Pancreas (tissue), 10 donors: ENCODE measurements at places on chromosomes 16 and 17. TPM values are rescaled to one million over a fixed set of nuclear protein-coding genes. Genes with fewer than 3 reads are reported as not detected.

DNA sequence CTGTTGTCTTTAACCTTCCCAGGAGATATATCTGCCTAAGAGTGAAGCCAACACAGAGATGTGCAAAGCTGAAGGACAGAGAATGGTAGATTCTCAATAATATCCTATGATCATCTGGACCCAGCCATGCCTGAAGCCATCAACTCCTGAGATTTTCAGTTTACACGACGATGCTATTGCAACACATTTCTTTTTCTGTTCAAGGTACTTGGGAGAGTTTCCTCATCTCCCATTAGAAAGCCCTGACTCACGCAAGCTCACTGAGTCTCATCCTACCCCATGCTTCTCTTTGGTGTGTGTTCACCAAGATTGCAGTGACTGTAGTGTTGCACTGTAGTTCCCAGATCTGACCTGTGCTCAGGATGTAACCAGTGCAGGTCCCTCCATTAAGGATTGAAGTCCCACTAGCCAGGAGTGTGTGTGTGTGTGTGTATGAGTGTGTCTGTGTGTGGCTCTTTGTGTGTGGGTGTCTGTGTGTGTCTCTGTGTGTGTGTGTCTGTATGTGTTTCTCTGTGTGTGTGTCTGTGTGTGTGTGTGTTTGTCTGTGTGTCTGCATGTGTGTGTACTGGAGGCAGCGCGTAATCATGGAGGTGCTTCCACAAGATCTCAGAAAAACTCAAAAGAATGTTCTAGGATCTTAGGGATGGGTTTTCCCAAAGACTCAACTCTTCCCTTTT lies 15.5 kb downstream of the CES1 start:
- no peak overlapping the region for H3K4me3 ChIP-seq
- no peaks in the 10 kb centered on the region for H3K36me3 ChIP-seq
- DNase-seq: no peak
- no peak overlapping the region for H3K27ac ChIP-seq

DNA sequence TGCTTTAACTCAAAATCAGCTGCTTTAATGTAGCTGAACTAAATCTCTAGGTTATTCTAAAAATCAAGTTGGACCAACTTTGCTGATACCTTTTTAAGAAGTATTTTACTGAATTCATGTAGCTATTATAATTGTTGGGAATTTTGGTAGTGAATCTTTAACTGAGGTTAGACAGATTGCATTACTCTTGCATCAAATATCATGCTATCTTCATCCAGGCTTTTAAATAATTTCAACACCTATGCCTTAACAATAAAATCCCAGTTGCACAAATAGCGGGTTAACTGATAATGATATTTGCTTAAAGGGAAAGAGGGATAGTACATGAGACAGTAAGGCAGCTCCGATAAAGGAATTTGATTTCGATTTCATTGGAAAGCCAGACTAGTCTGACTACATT lies 241.3 kb upstream of the TBX2 start:
- H3K36me3 ChIP-seq: no peaks in the 10 kb centered on the region
- no peak overlapping the region for H3K27ac ChIP-seq
- no peaks in the 10 kb centered on the region for H3K27me3 ChIP-seq
- no peak overlapping the region for H3K4me3 ChIP-seq

DNA sequence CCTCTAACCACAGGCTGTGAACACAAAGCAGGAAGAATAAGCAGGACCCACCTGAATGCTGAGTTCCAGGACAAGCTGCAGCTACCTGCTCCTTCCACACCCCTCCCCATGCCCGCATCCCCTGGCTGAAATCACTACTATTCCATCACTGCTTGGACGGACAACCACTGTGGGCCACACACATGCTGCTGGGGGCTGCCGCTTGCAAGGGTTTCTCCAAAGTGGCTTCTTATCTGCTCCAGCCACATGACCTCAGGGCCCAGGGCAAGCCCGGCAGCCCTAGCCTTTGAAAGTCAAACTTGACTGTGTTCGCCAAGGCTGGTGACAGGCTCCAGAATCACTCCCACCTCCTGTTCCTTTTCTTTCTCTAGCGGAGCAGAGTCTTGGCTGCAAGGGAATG lies 18.4 kb downstream of the FA2H start:
- H3K27me3 ChIP-seq: no peaks in the 10 kb centered on the region
- H3K4me3 ChIP-seq: no peak overlapping the region
- no peaks in the 10 kb centered on the region for H3K36me3 ChIP-seq
- no peak for DNase-seq
- H3K27ac ChIP-seq: no peak overlapping the region
- no peaks in the 10 kb centered on the region for H3K4me1 ChIP-seq

The NPTX1 gene
- 0.13 TPM for total RNA-seq

The ARHGAP44 gene
- total RNA-seq: 4.9 TPM

DNA sequence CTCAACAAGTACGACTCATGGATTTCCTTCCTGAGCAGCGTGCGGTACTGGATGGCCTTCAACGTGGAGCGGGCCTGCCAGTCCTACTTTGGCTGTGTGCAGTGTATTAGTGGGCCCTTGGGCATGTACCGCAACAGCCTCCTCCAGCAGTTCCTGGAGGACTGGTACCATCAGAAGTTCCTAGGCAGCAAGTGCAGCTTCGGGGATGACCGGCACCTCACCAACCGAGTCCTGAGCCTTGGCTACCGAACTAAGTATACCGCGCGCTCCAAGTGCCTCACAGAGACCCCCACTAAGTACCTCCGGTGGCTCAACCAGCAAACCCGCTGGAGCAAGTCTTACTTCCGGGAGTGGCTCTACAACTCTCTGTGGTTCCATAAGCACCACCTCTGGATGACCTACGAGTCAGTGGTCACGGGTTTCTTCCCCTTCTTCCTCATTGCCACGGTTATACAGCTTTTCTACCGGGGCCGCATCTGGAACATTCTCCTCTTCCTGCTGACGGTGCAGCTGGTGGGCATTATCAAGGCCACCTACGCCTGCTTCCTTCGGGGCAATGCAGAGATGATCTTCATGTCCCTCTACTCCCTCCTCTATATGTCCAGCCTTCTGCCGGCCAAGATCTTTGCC lies 9.0 kb downstream of the HAS3 start:
- no peaks in the 10 kb centered on the region for H3K27me3 ChIP-seq
- no peak overlapping the region for H3K4me3 ChIP-seq
- H3K4me1 ChIP-seq: peaks cover 9% of the 10 kb centered on the region

DNA sequence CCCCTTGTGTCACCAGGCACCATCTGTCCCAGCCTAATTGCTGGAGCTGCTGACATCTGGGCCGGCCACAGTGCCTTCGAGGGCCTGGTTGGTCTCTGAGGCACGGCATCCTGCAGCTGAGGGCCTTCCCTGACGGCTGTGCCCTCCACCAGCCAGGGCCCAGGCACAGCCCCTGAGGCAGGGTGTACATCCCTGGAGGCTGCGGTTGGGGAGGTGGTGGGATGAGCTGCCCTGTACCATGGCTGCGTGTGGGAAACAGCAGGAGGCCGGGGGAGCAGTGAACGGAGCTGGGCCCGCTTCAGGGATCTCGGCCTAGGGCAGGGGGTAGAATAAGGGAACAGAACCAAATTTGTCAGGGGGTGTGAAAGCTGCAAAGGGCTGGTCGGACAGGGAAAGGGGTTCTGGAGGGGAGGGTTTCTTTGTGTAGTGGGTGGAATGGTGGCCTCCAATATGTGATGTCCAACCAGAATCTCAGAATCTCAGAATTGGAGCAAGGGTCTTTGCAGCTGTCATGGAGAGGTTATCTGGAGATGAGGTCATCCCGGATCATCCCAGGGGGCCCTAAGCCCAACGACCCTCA lies 10.0 kb upstream of the SLC38A10 start:
- no peaks in the 10 kb centered on the region for H3K36me3 ChIP-seq
- H3K27ac ChIP-seq: no peak overlapping the region
- DNase-seq: no peak
- no peak overlapping the region for H3K4me3 ChIP-seq
- H3K27me3 ChIP-seq: no peaks in the 10 kb centered on the region

The ARSG gene
- 1.7 TPM for total RNA-seq

- H3K4me3 ChIP-seq: no peak overlapping the region
- H3K27me3 ChIP-seq: peaks cover 8% of the 10 kb centered on the region
- no peak overlapping the region for H3K27ac ChIP-seq
- DNase-seq: no peak
Observed at GRCh38 chr17:81807839-81808238, 3.9 kb downstream of the GCGR start.

The FSCN2 gene
- total RNA-seq: 7.9 TPM

GRCh38 chr16:2288726-2289125 lies 20.8 kb upstream of the RNPS1 start:
- H3K36me3 ChIP-seq: no peaks in the 10 kb centered on the region
- H3K4me3 ChIP-seq: no peak overlapping the region
- H3K4me1 ChIP-seq: no peaks in the 10 kb centered on the region
- H3K27ac ChIP-seq: no peak overlapping the region

DNA sequence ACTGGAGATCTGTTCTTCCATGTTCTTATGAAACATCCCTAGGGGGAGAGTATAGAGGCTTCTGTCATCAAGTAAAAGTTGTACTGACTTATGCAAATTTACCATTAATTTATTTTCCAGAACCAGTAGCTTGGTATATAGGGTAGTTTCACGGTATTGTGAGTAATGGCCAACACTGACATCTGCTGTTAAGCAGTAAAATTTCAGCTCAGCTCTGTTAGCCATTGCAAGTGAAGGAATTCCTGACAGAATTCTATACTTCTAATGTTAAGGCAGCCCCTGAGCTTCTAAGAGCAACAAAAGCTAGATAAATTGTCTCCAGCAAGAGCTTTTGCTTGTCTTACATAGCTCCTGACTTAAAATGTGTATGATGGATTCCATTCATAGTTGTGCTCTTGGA lies 613.5 kb upstream of the C16orf82 start:
- no peaks in the 10 kb centered on the region for H3K27me3 ChIP-seq
- H3K4me3 ChIP-seq: no peak overlapping the region
- DNase-seq: no peak
- H3K4me1 ChIP-seq: no peaks in the 10 kb centered on the region

The PHLPP2 gene
- 3.1 TPM for total RNA-seq

DNA sequence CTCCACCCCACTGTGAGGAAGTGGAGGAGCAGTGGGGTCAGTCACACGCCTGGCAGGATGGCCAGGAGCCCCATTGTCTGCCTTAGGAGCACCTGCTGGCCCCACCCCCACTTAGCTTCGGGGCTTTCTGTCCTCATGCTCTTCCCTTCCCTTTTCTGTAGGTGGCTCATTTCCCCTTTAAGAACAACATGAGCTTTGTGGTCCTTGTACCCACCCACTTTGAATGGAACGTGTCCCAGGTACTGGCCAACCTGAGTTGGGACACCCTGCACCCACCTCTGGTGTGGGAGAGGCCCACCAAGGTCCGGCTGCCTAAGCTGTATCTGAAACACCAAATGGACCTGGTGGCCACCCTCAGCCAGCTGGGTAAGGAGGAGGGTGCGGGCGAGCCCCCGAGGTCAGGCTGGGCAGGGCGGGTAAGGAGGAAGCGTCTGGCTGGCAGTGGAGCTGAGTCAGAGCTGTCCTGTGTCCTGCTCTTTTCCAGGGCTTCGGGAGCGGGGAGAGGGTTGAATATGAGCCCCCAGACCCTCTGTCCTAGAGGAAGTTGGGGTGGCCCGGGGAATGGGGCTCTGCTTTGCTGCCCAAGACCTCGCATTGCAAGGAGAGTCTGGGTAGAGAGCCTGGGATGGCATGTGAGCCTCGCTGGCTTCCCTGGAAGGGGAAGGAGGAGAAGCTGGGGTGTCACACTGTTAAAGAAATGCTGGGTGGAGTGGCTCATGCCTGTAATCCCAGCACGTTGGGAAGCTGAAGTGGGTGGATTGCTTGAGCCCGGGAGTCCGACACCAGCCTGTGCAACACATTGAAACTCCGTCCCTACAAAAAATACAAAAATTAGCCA lies 9.2 kb upstream of the SERPINF1 start:
- H3K36me3 ChIP-seq: no peaks in the 10 kb centered on the region
- H3K4me3 ChIP-seq: no peak overlapping the region
- DNase-seq: peak; percentile 63
- no peak overlapping the region for H3K27ac ChIP-seq

DNA sequence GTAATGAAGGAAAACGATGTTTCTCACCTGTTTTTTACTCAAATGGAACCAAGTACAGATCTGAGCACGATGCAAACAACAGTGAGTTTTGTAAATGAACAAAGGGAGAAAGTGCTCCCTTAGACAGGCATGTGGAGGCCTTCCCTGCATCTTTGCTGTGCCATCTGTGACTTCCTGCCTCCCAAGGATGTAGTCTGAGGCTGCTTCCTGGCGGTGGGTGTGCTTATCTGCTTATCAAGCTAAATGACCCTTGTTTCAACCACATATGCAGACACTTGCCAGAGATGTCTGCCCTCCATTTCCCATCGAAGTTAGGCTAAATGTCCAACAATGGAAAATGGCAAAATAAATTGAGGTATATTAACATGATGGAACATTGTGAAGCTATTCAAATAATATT lies 34.6 kb downstream of the RGS9 start:
- DNase-seq: no peak
- H3K36me3 ChIP-seq: no peaks in the 10 kb centered on the region
- no peak overlapping the region for H3K27ac ChIP-seq
- no peaks in the 10 kb centered on the region for H3K4me1 ChIP-seq

GRCh38 chr16:19589771-19590302 lies 34.3 kb downstream of the VPS35L start:
- no peaks in the 10 kb centered on the region for H3K27me3 ChIP-seq
- no peak overlapping the region for H3K4me3 ChIP-seq
- H3K36me3 ChIP-seq: no peaks in the 10 kb centered on the region
- H3K27ac ChIP-seq: no peak overlapping the region
- H3K4me1 ChIP-seq: no peaks in the 10 kb centered on the region

- no peak overlapping the region for H3K27ac ChIP-seq
- no peak for DNase-seq
- H3K36me3 ChIP-seq: peaks cover 27% of the 10 kb centered on the region
- no peak overlapping the region for H3K4me3 ChIP-seq
Observed at GRCh38 chr16:1760911-1761310, 10.4 kb downstream of the NME3 start.

- no peak overlapping the region for H3K4me3 ChIP-seq
- DNase-seq: no peak
- no peaks in the 10 kb centered on the region for H3K4me1 ChIP-seq
Observed at GRCh38 chr16:19132898-19133297, 19.1 kb downstream of the ITPRIPL2 start.

DNA sequence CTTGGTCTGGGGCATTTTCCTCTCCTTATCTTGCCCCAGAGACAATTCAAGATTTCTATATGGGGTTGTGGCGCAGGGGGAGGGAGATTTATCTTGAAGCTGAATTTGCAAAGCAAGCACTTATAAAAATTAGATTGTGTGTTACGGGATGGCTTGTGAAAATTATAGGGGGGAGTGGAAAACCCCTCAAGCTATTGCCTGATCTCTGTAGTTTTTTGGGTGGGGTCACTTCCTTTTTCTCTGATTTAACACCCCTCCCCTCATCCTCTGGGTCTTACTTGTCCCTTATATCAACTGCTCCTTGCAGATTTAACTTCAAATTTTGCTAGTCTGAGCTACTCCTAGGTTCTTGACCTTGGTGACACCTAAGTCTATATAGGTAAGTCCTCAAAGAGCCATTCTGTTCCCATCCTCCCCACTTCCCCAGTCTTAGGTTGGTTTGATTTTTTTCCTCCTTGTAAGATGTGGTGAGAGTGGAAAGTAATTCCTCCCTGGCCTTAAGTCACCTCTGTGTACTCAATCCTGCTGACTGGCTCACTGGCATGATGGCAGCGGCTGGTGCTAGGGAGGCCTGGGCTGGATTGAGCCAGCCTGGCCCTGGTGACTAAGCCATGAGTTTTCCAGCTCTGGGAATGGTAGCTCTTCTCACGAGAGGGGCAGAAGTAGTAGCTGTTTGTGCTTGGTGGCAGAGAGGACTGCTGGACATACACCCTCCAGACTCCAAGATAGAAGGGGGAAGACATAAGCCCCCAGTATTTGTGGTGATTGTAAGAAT lies 2.3 kb downstream of the ARL4D start:
- H3K4me1 ChIP-seq: no peaks in the 10 kb centered on the region
- no peaks in the 10 kb centered on the region for H3K36me3 ChIP-seq
- no peaks in the 10 kb centered on the region for H3K27me3 ChIP-seq
- H3K27ac ChIP-seq: no peak overlapping the region

- peak overlapping the region; percentile 97 for H3K27ac ChIP-seq
- H3K27me3 ChIP-seq: no peaks in the 10 kb centered on the region
- peak overlapping the region; percentile 93 for H3K4me3 ChIP-seq
- peaks cover 14% of the 10 kb centered on the region for H3K4me1 ChIP-seq
Observed at GRCh38 chr17:18184143-18185031, 759 bp downstream of the ALKBH5 start.
